ENCODE measurements at places on chromosomes 4 and X. TPM values are rescaled to one million over a fixed set of nuclear protein-coding genes. Genes with fewer than 3 reads are reported as not detected.

The ANXA10 gene
- total RNA-seq: not detected

The CFAP47 gene
- 0.03 TPM for total RNA-seq

The FGF16 gene
- not detected for total RNA-seq

The KDM5C gene
- 83.8 TPM for total RNA-seq

DNA sequence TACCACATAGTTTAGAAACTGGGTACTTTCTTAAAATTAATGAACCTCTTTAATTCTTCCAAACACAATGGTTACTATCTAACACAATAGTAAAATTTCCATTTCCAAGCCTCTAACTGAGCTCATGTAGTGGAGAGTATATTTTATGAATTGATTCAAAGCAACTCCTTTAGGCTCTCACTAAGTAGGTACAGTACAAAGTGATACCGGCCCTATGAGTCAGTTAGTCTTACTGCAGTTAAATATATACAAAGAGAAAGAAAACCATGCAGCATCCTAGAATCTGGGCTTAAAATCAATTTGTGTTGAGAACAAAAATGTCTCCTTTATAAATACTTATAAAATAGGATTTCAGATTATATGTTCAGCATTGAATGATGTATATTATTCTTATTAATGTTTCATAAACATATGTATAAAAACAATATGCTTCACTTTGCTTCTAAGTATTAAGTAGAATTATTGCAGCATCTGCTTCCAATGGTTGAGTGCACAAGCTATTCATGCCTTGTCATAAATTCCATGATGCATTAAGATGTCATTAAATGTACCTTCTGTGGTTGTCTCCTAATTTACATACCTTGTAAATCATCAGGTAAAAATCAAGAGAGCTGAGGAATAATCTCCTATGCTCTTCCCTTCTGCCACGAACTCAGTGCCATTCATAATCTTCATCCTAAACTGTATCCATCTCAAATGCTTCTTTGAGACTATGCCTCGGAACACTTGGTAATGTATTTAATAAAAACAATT is 1037.8 kb downstream of the STPG2 start:
- no peak overlapping the region for H3K4me3 ChIP-seq
- DNase-seq: no peak
- H3K27me3 ChIP-seq: no peaks in the 10 kb centered on the region
- H3K4me1 ChIP-seq: no peaks in the 10 kb centered on the region

DNA sequence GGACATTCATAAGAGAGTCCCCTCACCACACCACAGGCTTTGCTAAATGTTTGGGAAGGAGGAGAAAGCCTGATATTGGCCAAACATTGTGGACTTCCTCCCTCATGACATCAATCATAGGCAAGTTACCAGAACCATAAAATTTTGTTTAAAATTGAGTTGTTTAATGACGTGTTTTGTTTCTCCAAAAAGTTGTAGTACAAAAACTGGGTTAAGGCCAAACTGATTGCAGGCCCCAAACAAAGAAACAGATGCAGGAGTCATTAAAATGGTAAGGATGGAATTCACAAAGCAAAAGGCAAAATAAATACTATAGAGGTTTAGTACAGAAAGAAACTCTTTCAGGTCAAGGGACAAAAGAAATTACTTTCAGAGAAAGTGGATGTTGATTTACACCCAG is 3.9 kb upstream of the ODAM start:
- no peaks in the 10 kb centered on the region for H3K36me3 ChIP-seq
- no peak overlapping the region for H3K27ac ChIP-seq
- DNase-seq: no peak
- no peaks in the 10 kb centered on the region for H3K4me1 ChIP-seq
- H3K27me3 ChIP-seq: no peaks in the 10 kb centered on the region

DNA sequence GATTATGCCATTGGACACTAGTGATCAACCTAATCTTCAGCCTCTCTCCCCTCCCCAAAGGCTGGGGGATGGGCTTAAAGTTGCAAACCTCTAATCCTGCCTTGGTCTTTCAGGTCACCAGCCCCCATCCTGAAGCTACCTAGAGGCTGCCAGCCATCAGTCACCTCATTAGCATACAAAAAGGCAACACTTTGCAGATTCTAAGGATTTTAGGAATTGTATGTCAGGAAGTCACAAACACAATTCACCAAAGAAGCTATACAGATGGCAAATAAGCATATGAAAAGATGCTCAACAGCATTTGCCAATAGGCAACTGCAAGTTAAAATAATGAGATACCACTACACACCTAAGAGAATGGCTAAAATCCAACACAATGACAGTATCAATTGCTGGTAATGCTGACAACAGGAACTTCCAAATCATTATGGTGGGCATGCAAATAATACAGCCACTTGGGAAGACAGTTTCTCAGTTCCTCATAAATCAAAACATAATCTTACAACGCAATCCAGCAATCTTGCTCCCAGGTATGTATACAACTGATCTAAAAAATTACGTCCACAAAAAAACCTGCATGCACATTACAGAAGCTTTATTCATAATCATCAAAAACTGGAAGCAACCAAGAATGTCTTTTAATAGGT is 9.0 kb upstream of the PIM2 start:
- H3K27ac ChIP-seq: no peak overlapping the region
- DNase-seq: no peak
- no peaks in the 10 kb centered on the region for H3K4me1 ChIP-seq

GRCh38 chr4:88446124-88446523 is 10.8 kb upstream of the HERC5 start:
- H3K27ac ChIP-seq: no peak overlapping the region
- no peaks in the 10 kb centered on the region for H3K27me3 ChIP-seq
- no peaks in the 10 kb centered on the region for H3K4me1 ChIP-seq
- no peaks in the 10 kb centered on the region for H3K36me3 ChIP-seq

DNA sequence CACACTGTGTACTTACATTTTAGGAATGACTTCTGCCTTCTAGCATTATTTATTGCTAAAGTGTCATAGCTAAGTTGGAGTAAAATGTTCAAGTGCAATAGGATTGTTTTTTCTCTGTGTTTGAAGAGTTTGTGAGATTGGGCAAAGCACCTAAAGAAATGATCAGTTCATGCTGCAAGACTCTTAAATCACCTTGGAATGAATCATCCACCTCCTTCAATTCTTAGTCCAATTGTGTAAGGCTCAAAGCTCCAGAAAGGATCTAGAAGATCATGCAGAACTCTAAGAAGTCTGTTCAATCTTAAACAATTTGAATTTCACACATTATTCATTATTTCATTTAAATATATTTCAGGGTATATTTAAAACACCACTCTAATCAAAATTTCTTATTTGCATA is 137.1 kb downstream of the AMELX start:
- no peaks in the 10 kb centered on the region for H3K36me3 ChIP-seq
- no peak for DNase-seq
- no peak overlapping the region for H3K4me3 ChIP-seq
- no peak overlapping the region for H3K27ac ChIP-seq
- H3K4me1 ChIP-seq: no peaks in the 10 kb centered on the region

- H3K36me3 ChIP-seq: no peaks in the 10 kb centered on the region
- H3K4me3 ChIP-seq: no peak overlapping the region
- H3K27me3 ChIP-seq: no peaks in the 10 kb centered on the region
- H3K27ac ChIP-seq: no peak overlapping the region
Measured at GRCh38 chr4:8422327-8422726, 18.2 kb downstream of the ACOX3 start.

DNA sequence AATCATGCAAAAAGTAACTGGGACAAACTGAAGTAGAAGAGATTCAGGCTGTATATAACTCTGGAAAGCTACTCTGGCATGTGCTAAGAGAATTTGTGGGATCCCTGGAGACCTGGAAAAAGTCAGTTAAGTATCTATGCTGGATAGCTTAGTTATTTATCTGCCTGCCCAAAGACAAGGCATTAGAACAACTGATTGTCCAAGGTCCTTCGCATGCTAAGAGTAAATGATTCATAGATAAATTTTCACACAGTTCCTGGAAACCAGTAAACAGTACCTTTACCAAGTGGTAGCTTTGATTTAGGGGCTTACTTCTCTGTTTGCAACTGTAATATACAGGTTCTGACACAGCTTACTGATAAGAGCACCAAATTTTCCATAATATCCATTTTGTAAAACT is 104.8 kb downstream of the ATP11C start:
- no peaks in the 10 kb centered on the region for H3K36me3 ChIP-seq
- H3K4me1 ChIP-seq: peaks cover 15% of the 10 kb centered on the region
- H3K4me3 ChIP-seq: no peak overlapping the region
- H3K27ac ChIP-seq: no peak overlapping the region
- H3K27me3 ChIP-seq: no peaks in the 10 kb centered on the region

Data from upper lobe of left lung (tissue), 6 donors.